ENCODE measurements at places on chromosomes 1 and 21.
A peak's percentile ranks its signal among the peaks of the same experiment; 100 is the strongest.

- no peak for DNase-seq
Observed at GRCh38 chr1:101816262-101816661, 180.5 kb downstream of the OLFM3 start.

- DNase-seq: no peak
Observed at GRCh38 chr1:35371506-35371905, 103.0 kb downstream of the ZMYM4 start.

GRCh38 chr1:22618056-22618455, 18.4 kb upstream of the C1QA start:
- DNase-seq: no peak

DNA sequence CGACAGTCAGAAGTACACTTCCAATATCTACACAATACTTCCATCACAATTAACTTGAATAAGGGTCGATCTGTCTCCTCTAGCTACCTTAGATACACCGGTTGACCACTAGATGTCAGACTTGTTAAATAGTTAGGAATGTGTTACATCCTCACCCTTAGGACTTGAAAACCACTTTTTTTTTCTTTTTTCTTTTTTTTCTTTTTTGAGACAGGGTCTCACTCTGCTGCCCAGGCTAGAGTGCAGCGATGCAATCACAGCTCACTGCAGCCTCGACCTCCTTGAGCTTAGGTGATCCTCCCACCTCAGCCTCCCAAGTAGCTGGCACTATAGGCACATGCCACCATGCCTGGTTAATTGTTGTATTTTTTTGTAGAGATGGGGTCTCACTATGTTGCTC, 120.4 kb upstream of the GREM2 start:
- DNase-seq: peak; percentile 69

GRCh38 chr1:219549215-219549614, 63.7 kb downstream of the ZC3H11B start:
- DNase-seq: no peak

DNA sequence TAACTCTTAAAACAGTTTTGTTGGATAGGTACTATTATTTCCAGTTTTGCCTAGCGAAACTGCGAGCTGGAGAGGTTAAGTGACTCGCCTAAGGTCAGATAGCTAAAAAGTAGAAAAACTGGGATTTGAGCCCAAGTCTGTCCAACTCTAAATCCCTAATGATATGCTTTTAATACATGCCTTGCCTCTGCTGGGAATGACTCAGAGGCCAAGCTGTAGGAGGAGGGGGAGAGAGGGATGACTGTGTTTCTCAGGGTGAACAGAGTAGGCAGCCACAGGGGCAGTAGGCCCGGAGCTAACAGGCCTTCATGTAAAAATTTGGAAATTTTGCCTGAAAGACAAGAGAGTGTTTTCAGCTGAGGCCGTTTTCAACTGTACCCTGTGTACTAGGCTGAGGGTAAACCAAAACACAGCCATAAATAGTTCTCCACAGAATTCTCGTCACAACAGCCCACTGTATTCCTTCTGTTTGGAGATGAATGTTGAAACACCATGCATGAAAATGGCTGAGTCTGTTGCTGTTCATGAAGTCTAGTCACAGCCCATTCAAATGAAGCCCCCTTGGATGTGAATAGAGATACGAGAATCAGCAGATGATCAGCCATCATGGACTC, 107.5 kb upstream of the HOOK1 start:
- peak; percentile 74 for DNase-seq

- DNase-seq: no peak
Observed at GRCh38 chr1:245008761-245009160, 144.4 kb upstream of the HNRNPU start.

DNA sequence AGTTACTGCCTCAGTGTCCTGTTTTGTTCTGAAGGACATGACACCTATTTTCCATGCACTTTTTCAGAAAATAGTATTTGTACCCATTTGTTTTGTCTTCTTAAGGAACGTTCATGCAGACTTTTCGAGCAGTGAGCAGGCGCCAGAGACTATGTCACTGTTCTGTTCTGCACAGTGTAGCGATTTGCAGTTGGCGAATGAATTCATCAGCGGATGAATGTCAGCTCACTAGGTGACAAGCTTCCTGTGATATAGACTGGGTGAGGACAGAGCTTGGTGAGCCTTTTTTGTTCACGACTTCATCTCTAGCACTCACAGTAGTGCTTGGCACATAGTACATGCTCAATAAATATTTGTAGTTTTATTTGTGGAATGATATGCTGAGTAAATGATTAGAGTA, 177.8 kb downstream of the NFIA start:
- DNase-seq: no peak

- no peak for DNase-seq
Observed at GRCh38 chr21:40540216-40540615, 306.7 kb downstream of the DSCAM start.

GRCh38 chr1:100506217-100506616, 31.7 kb upstream of the GPR88 start:
- no peak for DNase-seq

GRCh38 chr21:45080639-45081414, 6.4 kb downstream of the ADARB1 start:
- DNase-seq: peak; percentile 80

DNA sequence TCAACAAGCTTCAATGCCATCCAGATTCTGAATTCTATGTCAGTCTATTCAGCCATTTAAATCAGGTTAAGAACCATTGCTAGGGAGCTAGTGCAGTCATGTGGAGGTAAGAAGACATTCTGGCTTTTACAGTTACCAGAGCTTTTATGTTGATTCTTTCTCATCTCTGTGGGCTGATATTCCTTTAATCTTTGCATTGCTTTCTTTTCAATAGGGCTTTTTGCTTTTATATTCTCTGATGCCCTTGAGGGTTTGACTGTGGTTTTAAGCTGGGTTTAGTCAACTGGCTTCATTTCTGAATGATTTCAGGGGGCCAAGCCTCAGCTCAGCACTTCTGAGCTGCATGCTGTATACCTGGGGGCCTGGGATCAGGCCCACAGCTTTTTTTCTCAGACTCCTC, 51.0 kb upstream of the GORAB start:
- no peak for DNase-seq

DNA sequence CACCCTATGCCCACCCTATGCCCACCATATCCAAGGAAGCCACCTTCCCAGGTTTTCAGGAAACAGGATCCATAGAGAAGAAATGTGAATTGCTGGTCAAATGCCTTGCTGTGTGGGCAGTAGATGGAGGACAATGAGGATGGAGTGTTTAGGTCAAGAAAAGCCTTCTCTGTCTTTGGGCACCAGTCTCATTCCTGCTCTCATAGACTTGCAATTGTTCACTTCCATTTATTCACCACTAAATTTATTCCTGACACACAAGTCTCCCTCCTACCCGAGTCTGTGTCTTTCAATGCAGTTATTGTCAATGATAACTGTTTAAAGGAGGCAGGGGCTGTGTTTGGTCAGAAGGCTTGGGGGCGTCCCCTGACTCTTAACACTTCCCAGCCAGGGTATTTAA, 48.0 kb upstream of the ITPKB start:
- no peak for DNase-seq

DNA sequence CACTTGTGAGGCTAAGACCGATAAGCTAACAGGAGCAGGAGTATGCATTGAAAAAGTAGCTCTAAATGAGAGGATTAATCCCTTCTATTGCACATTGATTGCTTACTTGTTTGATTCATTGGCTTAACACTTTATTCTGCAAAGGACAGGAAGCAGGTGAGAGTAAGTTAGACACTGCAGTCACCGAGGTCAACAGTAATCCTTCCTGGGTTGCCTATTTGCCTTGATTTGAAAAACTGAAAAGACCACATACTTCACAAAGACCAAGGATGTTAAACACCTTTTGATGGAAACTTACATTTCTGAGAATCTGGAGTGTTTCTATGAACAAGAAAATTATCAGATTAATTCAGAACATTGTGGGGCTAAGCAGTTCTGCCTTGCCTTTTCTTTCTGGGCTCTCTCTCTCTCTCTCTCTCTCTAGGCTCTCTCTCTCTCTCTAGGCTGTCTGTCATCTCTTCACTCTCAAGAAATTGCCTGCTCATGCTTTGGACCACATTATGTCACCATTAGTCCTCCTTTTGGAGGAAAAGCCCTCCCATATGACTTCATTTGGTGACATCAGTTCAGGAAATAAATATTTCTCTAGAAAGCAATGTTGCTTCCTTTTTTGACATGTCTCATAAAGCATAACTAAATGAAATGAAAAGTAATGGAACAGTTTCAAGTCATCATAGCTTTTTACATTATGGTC, 103.8 kb downstream of the TNFSF18 start:
- no peak for DNase-seq

GRCh38 chr1:63731117-63732043, 42.4 kb upstream of the ROR1 start:
- peak; percentile 42 for DNase-seq

Data from hepatic stellate cell (primary cell).